SK-N-SH (cell line): ENCODE measurements at places on chromosomes 11 and 22. TPM values are rescaled to one million over a fixed set of nuclear protein-coding genes. Genes with fewer than 3 reads are reported as not detected.

Gene PATE2
- 0.06 and 0.07 TPM in 2 replicates for polyA plus RNA-seq

Gene WT1
- polyA plus RNA-seq = 0.15 and 0.49 TPM in 2 replicates

Gene CASP1
- polyA plus RNA-seq = 0.06 TPM in 1 of 2 replicates, not detected in the other

Gene ANGPTL5
- not detected in 2 replicates for polyA plus RNA-seq

Gene CCDC87
- polyA plus RNA-seq = 0.06 and 0.21 TPM in 2 replicates

Gene OR10A2
- polyA plus RNA-seq = not detected in 2 replicates

Gene TMPRSS5
- 0.28 and 0.29 TPM in 2 replicates for polyA plus RNA-seq

Gene OR5A1
- not detected in 2 replicates for polyA plus RNA-seq

Gene ANO1
- polyA plus RNA-seq = not detected in 2 replicates

Gene ANKRD42
- 13.3 and 14.6 TPM in 2 replicates for polyA plus RNA-seq

Gene SLC43A3
- polyA plus RNA-seq = 4.1 and 4.7 TPM in 2 replicates
